CD4-positive, alpha-beta memory T cell (primary cell): ENCODE measurements at places on chromosomes 2 and 18. TPM values are rescaled to one million over a fixed set of nuclear protein-coding genes. Genes with fewer than 3 reads are reported as not detected.

CCDC121 gene
- total RNA-seq, result 1.3 TPM

DNA sequence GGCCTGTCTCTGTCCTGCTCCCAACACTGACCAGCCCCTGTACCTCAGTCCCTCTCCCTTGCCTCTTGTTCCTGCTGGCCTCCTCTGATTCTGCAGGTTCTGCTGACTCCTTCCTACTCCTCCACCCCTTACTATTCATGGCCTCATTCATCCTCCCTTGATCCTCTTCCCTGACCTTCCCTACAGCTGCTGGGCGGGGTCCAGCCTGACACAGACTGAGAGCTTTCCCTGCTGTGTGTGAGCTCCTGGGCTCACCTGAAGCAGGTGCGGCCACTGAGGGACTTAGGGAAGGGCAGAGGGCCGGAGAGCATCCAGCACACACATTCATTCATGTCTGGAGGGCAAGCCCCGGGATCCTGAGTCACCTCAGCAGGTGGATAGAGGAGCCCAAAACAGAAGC, 185.6 kb downstream of the CTIF start:
- no peak for DNase-seq

- DNase-seq, result no peak
Measured at GRCh38 chr2:231923010-231923344, 3.2 kb downstream of the NPPC start.

DNA sequence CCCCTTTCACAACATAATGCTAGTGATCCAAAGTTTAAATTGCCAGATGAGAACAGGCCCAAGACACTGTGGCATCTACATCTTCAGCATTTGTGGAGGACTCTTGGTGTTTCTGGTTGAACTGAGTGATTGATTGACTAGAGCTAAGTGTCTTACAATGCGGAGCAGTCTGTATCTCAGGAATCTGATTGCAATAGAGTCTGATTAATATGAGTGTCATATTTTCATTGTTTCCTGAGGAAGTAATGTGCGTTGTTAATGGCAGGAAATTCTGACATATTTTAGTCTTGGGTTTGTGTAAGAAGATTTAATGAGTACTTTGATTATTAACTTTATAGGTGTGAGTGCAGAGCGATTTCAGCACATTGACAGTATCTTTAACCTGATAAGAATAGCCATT, 82.0 kb upstream of the PROKR1 start:
- DNase-seq, result no peak

DNA sequence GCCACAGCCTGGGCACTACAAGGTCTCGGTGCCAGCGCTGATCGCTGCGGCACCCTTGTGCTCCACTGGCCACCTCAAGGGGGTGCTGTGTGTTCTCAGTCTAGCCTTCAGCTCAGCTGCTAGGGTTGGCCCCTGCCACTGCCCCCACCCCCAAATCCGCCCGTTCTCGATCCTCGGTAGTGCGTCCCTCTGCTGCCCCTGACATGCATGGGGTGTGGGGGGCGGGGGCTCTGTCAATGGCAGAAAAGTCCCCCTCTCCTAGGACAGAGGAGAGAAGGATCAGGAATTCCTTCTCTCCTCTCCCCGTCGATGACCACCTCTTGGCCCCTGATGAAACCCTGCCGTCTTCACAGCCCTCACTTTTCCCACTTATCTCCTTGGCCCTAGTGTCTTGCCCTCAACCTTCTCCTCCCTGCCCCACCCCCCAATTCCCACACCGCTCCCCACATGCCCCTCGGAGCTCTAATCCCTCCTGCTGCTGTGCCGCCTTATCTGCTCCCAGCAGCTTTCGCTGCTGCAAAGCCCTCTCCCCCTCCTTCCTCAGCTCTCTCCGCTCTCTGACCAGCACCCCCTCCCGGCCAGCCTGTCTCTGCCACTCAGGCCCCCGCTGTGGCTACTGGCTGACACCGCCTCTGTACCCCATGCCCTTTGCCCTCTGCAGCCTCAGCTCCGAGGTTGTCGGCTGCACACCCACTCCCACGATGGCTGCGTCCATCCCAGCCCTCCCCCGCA, 4.3 kb upstream of the ASIC4 start:
- DNase-seq, result peak; percentile 40

DNA sequence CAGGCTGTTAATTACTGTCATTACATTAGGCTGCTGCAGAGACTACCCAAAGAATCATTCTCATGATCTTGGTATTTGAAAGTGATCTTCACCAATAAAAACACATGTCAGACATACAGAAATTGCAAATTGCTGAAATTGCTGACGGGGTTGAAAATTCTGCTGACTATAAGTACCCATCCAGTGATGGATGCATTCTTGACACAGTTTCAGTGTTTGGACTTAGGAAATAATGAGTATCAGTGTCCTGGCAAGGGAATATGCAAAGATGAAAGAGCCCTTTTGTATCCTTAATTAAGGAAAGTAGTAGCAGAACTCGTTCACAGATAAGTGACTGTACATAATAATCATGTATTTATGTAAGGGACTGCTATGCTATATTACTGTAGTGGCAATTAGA, 221.1 kb upstream of the ATP5MC3 start:
- no peak for DNase-seq

- no peak for DNase-seq
Measured at GRCh38 chr2:71933467-71934319, 214.0 kb downstream of the CYP26B1 start.

RNF25 gene
- total RNA-seq, result 28.6 TPM

PASK gene
- 309 TPM for total RNA-seq

DNA sequence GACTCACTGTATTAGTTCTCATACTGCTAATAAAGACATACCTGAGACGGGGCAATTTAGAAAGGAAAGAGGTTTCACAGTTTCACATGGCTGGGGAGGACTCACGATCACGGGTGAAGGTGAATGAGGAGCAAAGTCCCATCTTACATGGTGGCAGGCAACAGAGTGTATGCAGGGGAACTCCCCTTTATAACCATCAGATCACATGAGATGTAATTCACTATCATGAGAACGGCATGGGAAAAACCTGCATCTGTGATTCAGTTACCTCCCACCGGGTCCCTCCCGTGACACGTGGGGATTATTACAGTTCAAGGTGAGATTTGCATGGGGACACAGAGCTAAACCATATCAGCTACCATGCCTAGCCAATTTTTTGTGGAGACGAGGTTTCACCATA, 168.2 kb downstream of the NEDD4L start:
- DNase-seq, result no peak

GRCh38 chr2:98444436-98445176, at the start of gene INPP4A:
TSS of gene INPP4A (plus strand) at chr2:98444858. CDS start at chr2:98520049, 75,191 bp downstream.
- peak; percentile 79 for DNase-seq

- DNase-seq, result no peak
Measured at GRCh38 chr2:16050908-16051489, 110.6 kb downstream of the MYCN start.

- DNase-seq, result no peak
Measured at GRCh38 chr2:55268288-55268906, 634 bp downstream of the MTIF2 start.

DNA sequence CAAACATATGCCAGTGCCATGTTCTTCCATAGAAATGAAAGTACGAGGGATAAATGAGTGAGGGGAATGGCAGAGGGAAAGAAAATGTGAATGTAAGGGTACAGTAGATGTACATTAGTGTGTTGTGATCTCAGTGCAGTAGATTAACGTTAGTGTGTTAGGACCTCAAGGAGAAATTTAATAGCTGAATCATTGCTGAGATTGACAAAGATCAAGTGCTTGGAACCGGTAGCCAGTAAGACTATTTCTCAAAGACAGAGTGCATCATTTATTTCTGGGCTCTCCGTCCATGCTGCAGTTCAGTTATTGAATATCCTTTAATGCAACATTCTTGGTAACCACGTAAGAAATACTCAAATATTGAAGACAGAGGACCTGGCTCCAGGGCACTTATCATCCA, 246.0 kb downstream of the PTPRM start:
- DNase-seq, result no peak

DNA sequence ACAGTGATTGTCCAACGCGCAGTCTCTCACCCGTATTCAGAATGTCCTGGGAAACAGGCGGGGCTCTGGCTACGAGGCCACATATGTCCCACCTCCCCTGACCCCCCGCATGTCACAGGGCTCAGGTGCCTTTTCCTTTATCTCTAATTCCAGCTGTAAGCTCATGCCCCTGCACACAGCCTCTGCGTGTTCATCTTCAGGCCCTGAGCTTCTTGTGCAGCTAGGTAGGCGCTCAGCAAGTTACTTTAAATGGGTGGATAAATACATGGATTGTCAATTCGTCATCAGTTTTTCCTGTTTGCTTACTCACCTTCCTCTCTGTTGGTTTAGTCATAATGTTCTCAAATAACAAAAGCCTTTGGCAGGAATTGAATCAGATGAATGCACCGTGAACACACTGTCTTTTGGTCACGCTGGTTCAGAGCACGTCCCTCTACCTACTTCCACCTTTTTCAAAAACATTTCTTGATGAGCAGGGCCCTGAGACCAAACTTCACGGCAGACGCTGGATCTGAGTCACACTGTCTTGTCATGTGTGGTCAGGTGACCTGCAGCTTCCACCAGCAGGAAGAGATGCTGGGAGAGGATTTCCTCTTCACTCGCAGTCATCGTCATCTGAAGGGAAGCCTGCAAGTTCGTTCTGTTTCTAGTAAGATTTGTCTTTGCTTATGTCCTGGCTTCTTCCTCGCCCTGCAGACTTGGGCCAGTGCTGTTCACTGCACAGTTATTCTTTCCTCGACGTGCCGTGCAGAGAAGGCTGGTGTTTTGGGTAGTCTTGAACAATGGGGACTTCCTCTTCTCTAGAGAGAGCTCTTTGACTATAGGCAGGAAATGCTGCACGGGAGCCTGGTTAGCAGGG, 138.1 kb downstream of the PTGR3 start:
- peak; percentile 70 for DNase-seq

- no peak for DNase-seq
Measured at GRCh38 chr2:136006658-136007057, 21.2 kb upstream of the DARS1 start.

- no peak for DNase-seq
Measured at GRCh38 chr2:148603562-148603920, 41.0 kb upstream of the EPC2 start.

GRCh38 chr2:27890924-27891672, 569 bp downstream of the BABAM2 start:
- peak; percentile 94 for DNase-seq

C2orf66 gene
- not detected for total RNA-seq
